Thymus (tissue), 14 donors: ENCODE measurements at places on chromosomes 1 and 21.

DNA sequence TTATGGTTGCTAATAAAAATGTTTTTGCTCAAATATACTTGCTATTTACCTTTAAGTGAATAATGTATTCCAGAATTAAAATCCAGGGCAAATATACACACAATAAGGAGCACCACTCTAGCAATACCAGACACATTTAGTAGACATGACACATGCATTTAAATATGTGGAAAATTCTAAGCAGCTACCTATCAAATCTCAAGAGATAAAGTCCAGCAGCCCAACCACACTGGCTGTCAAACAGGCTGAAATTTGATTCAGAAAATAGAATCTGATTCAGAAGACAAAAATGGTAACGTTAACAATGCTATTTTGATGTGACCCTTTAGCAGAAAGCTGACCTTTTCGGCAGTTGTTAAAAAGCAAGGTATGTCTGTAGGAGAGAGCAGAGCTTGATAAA lies 42.3 kb downstream of the PLEKHO1 start:
- no peak for DNase-seq

DNA sequence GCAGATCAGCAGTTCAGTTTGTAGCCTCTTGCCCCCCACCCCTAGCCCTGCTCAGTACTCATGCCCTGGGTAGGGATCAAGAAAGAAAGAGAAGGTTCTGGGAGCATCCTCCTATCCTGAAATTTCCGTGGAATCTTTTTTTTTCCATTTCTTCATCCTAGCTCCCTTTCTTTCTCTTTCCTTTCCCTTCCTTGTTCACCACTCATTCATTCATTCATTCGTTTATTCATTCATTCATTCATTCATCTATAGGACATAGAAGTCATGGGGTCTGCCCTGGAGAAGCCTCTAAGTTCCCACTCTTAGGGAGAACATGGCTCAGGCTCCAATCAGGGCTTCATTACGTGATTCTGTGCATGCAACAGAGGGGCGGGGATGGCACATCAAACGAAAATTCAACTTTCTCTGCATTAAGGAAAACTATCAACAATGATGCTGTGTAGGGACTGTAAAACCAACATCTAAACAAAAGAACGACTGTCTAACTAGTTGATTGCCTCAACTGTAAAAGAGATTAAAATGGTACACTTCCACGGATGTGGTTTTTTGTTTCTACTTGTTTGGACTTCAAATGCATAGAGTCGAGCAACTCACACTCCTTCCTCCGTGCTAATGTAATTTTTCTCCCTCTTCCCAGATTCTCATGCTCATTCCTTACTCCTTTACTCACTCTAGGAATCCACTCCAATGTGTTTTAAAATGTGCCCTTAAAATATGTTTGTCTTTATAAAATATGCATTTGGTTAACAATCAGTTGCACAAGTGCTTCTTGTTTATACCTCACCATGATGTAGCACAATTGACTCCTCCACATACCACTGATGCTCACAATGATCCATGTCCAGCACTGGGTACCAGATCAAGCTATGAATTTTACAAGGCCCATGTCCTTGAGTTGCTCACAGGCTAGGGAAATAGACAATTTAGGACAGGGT lies 101.2 kb upstream of the SLC2A1 start:
- no peak for DNase-seq

DNA sequence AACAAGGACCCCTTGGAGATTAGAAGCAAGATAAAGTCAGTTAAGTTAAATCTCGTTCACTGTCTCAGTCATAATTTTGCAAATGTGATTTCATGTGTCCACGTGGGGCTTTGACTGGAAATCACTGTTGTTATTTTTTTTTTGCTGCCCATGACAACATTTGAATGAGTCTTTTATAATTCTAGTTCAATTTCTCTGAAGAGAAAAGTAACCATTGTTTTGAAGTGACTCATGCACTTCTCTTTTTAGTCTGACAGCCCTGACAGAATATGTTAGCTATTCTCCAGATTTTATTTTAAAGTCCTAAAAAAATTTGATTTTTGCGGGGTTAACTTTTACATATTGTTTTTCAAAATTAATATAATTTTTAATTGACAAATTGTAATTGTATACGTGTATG lies 30.7 kb upstream of the NLRP3 start:
- no peak for DNase-seq

- DNase-seq, result no peak
These were observed 241.2 kb upstream of the MAP1LC3C start for GRCh38 chr1:242240077-242240476.

- no peak for DNase-seq
These were observed 11.6 kb upstream of the LMNA start for GRCh38 chr1:156102633-156103511.

DNA sequence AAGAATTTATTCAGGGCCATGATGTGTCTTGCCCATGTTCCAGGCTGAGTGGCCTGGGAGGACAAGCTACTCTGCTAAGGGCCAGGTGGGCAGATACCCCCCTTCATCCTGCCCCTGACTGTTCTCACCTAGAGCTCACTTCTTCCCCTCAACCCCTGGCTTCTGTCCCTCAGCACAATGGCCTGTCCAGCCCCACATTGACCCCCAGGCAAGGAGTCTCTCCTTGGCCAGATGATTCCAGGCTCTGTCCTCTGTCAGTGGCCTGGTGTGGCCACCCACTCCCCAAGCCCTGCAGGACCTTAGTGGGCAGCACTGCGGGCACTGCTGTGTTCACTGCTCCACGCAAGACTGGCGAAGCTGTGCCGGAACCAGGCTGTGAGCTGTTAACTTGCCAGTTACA lies 460.0 kb downstream of the MATN1 start:
- DNase-seq, result no peak

DNA sequence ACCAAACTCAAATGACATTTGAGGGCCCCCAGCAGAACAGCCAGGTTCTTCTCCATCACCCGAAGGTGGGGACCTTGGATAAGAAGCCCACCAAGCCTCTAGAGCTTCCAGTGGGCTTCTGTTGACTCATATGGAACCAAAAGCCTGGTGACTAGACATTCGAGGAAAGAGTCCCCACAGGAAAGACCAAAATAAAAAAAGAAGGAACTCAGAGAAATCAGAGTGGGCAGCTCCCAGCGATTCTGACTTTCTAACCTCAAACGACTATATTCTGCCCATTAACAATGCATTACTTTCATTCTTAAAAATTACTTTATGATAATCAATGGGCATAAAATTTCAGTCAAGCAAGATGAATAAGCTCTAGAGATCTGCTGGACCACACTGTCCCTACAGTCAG lies 9.6 kb upstream of the CHIT1 start:
- DNase-seq, result no peak

- DNase-seq, result peak; percentile 55
These were observed 29.2 kb upstream of the OR2B11 start for GRCh38 chr1:247487057-247487456.

DNA sequence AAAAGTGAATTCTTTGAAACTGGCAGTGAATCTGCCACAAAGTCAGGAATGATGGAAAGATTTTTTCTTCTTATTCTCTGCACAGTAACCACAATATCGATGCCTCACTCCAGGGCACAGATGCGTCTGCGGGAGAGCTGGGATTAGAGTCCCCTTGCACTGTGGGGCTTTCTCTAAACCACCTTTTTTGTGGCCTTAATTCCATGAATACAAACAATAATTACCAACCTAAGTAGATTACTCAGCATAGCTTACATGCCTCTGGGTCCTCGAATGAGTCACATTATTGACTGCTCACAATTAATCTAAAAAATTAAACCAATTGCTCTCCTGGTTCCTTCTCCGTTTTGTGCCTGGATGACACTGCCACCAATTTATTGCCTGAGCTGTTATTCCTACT lies 125.8 kb downstream of the KAZN start:
- DNase-seq, result no peak

GRCh38 chr1:56525489-56526041 lies 53.8 kb downstream of the PLPP3 start:
- DNase-seq, result no peak

GRCh38 chr1:154497026-154497806 lies 4.8 kb upstream of the TDRD10 start:
- DNase-seq, result peak; percentile 56

GRCh38 chr21:17435565-17436543 lies 77.0 kb upstream of the CXADR start:
- no peak for DNase-seq

GRCh38 chr1:221239792-221240191 lies 360.5 kb downstream of the HLX start:
- DNase-seq, result no peak

GRCh38 chr1:107343601-107344000 lies 202.8 kb downstream of the NTNG1 start:
- no peak for DNase-seq

DNA sequence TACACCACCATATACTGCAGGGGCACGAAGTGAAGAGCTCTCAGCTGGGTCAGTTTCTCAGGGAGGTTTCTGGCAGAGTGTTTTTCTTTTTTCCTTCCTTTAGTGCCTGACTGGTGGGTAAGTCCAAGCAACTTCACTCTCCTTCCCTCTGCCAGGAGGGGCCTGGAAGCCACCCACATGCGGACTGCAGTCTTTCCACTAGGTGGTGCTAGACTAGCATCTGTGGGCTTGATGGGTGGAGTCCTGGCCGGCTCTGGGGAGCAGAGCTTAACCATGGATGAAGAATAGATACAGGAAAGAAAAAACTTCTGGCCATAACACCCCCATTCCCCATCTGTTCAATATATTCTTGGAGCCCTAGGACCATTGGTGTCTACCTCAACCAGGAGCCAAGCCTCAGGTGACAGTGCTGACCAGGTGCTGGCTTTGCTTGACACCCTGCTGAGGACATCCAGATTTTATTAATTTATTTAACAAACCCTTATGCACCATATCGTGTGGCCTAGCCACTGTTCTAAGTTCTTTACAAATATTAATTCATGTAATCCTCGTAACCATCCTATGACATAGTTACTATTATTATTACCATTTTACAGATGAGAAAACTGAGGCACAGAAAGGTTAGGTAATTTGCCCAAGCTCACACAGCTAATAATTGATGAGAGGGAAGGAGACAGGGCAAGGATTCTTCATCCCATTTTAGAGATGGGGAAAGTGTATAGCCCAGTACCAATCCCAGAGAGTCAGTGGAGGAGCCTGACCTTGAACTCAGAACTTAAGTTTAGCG lies 126.7 kb upstream of the CSF3R start:
- no peak for DNase-seq

GRCh38 chr1:43482215-43482614 lies 28.5 kb upstream of the HYI start:
- DNase-seq, result no peak

DNA sequence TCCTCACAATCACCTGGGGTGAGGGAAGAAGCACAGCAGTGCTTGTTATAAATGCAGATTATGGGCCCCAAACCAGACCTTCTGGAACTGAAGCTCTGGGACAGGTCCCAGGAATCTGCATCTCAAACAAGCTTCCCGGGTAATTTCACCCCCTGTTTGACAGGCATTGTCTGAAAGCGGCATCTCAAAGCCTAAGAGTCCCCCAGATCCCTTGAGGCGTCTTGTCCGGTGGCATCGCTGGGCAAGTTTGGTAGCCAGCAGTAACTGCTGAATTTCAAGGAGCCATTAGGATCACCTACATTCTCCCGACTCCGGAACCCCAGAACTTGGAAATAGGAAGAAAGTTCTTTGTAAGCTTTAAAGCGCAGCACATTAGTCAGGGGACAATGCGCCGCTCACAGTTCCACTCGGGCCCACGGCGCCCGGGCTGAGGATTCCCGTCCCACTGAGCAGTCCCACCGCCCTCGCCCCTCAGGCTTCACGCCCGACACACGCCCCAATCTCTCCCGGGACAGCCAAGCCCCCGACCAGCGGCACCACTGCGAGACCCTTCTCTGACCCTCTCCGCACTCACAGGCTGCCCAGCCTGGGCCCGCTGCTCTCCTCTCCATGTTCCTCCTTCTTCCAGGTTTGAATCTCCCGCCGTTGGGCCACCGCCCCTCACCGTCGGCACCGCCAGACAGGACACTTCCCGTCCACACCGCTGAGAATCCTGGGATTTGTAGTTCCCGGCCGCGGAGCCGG lies at the start of gene IQGAP3:
TSS of gene IQGAP3 (minus strand) at position 647 of the 744 bp plus-strand sequence. CDS start at position 611, 36 bp downstream.
- DNase-seq, result no peak

GRCh38 chr1:224432146-224432545 lies 2.5 kb downstream of the WDR26 start:
- DNase-seq, result no peak

- no peak for DNase-seq
These were observed 41.5 kb upstream of the SRSF10 start for GRCh38 chr1:24021403-24022266.

GRCh38 chr21:42655796-42656770 lies 2.7 kb downstream of the PDE9A start:
- DNase-seq, result no peak

GRCh38 chr1:4087530-4088420 lies 187.7 kb upstream of the C1orf174 start:
- no peak for DNase-seq

GRCh38 chr1:156392452-156392853 lies 23.4 kb downstream of the RHBG start:
- no peak for DNase-seq

- no peak for DNase-seq
These were observed 964.6 kb upstream of the B3GALT2 start for GRCh38 chr1:194151056-194151455.

DNA sequence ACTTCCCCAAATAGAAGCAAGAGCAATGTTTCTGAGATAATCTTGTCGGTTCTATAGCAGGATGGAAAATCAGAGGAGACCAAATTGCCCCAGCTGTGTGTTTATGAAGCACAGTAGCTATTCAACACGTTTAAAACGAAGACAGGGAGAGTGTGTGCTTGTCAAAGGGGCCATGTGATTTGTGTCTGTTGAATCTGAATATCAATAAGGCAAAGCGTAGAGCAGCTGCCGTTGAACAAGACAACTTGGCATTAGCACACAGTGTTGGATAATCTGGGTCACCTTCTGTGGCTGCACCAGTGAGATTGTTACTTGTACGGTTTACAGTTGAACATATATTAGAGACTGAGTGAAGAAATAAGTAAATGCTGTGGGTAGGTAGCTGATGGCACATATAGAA lies 1.0 kb downstream of the CRB1 start:
- no peak for DNase-seq

- no peak for DNase-seq
These were observed 2.4 kb upstream of the ELF3 start for GRCh38 chr1:202007805-202008489.

DNA sequence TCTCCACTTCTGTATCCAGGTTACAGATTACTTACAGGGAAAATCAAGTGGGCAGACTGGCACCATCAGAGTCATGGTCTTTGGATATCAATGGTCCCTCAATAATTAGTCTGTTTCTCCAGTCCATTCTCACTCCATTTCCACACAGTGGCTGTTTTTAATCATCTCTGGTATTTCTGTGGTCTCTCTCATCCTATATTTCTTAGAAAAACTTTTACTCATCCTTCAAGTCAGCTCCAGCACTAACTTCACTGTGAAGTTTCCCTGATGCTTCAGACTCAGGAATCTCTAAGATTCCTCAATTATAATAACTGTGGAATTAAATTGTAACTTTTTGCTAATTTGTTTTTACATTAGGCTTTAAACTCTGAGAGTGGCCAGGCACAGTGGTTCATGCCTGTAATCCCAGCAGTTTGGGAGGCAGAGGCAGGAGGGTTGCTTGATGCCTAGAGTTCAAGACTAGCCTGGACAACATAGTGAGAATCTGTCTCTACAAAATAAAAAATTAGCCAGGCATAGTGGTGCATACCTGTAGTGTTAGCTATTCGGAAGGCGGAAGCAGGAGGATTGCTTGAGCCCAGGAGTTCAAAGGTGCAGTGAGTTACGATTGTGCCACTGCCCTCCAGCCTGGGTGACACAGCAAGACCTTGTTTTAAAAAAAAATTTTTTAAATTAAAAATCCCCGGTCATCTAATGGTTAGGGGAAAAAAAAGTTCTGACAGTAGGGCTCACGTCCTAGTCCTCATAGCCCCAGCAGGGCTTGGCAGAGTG lies 10.6 kb downstream of the CD160 start:
- DNase-seq, result no peak

- no peak for DNase-seq
These were observed 42.7 kb upstream of the FASLG start for GRCh38 chr1:172616195-172616594.

GRCh38 chr1:98919211-98919610 lies 85.5 kb downstream of the PLPPR5 start:
- no peak for DNase-seq
